ENCODE measurements at places on chromosomes 7 and 10.

GRCh38 chr10:23656735-23657134, 217.9 kb downstream of the OTUD1 start:
- DNase-seq = no peak

DNA sequence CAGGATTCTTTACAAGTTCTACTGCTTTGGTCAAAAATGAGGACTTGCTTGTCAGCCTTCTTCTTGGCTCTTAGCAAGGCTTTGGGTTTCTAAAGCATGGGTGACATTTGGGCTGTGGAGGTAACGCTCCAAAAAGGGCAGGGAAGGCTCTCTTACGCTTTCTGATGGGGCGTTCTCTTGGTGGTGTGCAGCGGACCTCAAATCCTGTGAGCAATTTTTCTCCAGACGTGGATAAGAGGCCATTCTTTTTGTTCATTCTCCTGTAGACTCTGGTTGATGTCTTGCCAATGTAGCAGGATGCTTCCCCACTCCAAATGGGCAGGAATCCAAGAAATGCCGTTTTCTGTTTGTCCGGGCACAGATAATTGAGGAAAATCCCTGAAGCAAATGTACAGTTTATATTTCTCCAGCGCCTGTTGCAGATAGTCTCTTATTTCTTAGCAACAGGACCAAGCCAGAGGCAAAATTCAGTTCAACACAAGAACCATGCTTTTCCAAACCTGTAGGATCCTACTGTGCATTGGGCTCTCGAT, 138.4 kb upstream of the NFE2L3 start:
- DNase-seq = no peak

GRCh38 chr7:69674701-69675182, 76.5 kb downstream of the AUTS2 start:
- no peak for DNase-seq

GRCh38 chr7:98211221-98211675, at the start of gene BHLHA15:
TSS of gene BHLHA15 (plus strand) at chr7:98211439. CDS start at chr7:98212310, 871 bp downstream.
- DNase-seq = peak; percentile 24

DNA sequence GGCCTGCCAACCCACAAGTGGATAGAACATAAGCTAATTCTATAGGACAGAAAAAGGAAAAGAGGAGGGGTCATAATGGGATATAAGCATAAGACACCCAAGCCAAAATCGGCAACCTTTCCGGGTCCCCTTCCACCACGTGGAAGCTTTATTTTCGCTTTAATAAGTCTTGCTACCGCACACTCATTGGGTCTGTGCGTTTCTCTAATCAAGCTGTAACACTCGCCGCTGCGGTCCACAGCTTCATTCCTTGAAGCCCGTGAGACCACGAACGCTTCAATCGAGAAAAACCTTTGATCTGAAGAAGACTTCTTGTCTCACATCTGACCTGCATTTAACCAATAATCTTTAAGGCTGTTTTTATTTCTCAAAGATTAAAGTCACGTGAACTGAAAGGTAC, 35.8 kb upstream of the HECW1 start:
- no peak for DNase-seq

DNA sequence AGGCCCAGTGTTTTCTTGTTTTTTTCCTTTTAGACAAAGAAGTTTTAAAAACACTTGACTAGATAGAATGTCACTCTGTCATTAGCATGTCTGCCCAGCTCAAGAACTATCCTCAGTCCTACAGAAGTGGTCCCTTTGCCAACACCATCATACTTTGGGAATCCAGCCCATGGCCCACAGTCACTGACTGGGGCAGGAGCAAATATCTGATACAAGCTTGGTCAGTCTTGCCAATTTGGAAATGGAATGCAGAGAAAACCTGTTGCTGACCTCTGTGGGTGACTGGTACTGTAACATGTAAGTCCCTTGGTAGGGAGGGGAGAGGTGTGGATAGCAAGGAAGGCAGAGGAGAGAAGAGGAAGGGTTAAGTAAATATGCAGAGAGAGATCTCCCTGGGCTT, 47.8 kb downstream of the IPMK start:
- DNase-seq = no peak

DNA sequence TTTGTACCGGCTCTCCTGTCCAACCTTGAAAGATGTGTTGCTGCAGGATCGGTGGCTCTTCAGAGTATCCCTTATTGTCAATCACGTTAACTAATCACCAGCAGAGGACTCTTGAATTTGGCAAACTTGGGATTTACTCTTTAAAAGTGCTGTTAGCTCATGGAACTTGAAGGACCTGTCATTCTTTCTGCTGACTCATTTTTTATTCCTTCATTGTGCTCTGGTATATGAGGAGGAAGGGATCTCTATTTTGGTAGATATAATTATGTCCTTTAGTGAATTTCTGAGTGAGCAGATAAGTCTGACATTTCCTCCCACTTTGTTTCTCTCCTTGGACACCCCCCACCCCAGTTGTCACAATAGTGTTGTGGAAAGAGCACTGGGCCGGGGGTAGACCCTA, 175.1 kb upstream of the HDAC9 start:
- DNase-seq = no peak

DNA sequence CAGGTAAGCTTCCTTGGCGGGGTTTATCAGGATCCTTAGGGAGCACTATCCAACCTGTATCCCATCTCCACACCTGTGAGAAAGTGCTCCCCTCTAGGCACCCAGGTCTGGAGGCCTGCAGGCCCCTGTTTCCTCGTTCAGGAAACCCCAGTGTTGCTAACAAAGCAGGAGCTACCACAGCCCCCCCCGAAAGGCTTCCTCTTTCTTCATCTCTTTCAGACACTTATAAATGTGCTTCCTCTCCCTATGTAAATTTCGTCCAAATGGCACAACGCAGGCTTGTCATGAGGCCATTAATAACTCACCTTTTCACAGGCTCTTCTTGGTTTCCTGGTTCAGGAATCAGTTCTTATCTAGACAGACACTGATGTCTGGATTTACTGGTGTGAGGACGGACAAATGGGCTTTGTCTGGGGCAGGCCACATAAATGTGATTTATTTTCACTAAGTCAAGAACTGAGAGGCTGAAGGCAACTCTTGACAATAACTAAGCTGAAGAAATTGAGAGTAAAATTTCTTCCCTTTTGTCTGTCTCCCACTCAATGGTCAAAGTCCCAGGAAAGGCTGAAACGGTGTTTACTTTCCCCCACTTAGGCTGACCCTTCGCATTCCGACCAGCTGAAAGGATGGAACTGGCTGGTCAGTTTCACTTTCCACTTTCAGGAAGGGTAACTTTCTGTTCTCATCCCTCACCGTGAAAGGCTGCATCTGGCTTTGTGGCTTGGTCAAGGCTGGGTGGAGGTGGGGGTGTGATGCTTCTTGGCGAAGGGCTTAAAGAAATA, 46.8 kb downstream of the PIK3AP1 start:
- DNase-seq = no peak

GRCh38 chr10:116780691-116781205, 38.4 kb upstream of the HSPA12A start:
- DNase-seq = no peak

DNA sequence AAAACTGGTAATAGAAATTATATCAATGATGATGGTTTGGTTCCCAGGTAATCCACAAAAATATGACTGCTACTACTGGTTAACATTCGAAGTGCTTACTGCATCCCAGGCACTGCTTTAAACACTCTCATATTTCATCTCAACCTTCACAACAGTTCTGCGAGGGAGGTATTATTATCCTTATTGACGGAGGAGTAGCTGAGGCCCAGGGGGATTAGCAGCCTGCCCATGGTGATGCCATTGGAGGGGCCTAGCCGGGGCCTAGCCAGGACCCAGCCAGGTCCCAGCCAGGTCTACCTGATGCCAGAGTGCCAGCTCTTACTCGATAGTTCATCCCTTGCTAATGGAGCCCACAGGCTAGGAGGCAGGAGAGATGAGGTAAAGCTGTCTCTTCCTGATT, 217.1 kb downstream of the FAM107B start:
- no peak for DNase-seq

GRCh38 chr10:52956461-52956860, 183.9 kb upstream of the MBL2 start:
- DNase-seq = no peak

- DNase-seq = no peak
These were observed 145.1 kb downstream of the SEMA3D start for GRCh38 chr7:85041605-85042216.

DNA sequence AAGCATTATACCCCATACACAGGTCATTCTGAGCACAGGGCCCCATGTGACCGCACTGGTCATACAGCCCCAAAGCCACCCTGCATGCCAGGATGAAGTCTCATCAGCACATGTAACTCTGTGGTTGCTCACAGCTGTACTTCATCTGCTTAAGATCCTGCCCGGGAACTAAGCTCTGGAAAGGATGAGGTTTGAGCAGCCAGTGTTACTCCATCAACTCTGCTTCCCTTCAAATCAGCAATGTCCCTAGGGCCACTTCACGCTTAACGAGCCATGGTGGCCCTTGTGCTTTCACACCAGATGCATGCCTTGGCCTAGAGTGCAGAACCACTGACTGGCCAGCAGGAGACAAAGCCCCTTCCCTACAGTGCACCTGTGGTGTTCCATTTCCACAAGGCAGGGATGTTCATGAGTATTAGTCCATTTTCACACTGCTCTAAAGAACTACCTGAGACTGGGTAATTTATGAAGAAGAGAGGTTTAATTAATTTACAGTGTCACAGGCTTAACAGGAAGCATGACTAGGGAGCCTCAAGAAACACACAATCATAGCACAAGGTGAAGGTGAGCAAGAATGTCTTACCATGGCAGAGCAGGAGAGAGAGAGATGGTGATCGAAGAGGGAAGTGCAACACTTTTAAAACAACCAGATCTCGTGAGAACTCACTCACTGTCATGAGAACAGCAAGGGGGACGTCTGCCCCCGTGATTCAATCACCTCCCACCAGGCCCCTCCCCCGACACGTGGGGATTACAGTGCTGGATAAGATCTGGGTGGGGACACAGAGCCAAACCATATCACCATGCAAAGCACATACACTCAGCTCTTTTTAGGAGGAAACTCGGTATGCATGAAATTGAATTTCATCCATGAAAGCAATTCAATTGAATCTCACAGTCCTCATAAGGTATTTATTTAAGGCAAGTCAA, 149.0 kb upstream of the CDCA7L start:
- no peak for DNase-seq

GRCh38 chr10:51117053-51117660, 42.9 kb downstream of the PRKG1 start:
- DNase-seq = no peak

- no peak for DNase-seq
These were observed 212.1 kb upstream of the KCND2 start for GRCh38 chr7:120060875-120061274.

- DNase-seq = no peak
These were observed 266.0 kb downstream of the AUTS2 start for GRCh38 chr7:69864274-69864673.

DNA sequence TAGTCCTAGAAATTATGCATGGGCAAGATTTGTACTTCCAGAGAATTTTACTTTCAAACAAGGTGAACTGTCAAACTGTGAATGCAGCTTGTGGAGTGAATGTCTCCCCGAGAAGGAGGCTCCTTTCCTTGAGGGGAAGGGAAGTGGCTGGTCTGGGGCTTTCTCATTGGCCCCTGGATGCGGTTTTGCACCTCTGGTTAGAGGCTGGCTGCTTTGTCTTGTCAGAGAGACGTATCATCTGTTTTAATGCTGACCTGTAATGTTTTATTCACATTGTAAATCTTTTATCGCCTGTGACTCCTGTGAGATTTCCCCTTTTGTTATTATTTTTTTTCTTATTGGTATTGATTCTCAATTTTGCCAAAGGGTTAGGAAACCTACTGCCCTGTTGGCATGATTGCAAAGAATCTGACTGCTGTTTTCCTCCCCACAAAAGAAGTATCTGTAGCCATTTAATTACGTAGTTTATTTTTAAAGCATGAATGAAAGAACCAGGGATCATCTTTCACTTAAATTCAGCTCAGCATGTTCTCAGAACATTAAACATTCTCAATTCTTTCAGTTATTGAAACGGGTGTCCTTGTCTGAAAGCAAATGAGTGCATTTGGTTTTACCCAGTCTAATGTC, 238.3 kb upstream of the NFE2L3 start:
- DNase-seq = no peak

- peak; percentile 13 for DNase-seq
These were observed 59.3 kb upstream of the COMTD1 start for GRCh38 chr10:75294866-75295701.

All from effector memory CD4-positive, alpha-beta T cell (primary cell).